Posterior vena cava (tissue), 2 donors: ENCODE measurements at places on chromosomes 4 and X. TPM values are rescaled to one million over a fixed set of nuclear protein-coding genes. Genes with fewer than 3 reads are reported as not detected.

SPANXA2 gene
- total RNA-seq, result not detected

SPATA18 gene
- total RNA-seq, result 5.8 TPM

UTP14A gene
- total RNA-seq, result 14.3 TPM

GLRA2 gene
- total RNA-seq, result not detected

CT45A10 gene
- not detected for total RNA-seq

GAGE12J gene
- not detected for total RNA-seq

GLRA3 gene
- total RNA-seq, result not detected

HS6ST2 gene
- total RNA-seq, result 0.43 TPM

CT45A5 gene
- not detected for total RNA-seq

BMPR1B gene
- 8.9 TPM for total RNA-seq

GAGE12H gene
- total RNA-seq, result not detected

LDOC1 gene
- total RNA-seq, result 36.7 TPM

TLR2 gene
- total RNA-seq, result 38.5 TPM

KLKB1 gene
- 0.57 TPM for total RNA-seq

INTS12 gene
- total RNA-seq, result 20.4 TPM

RAB41 gene
- total RNA-seq, result not detected

CSN1S1 gene
- not detected for total RNA-seq

CHRDL1 gene
- 107 TPM for total RNA-seq

GAGE12F gene
- not detected for total RNA-seq

ETDB gene
- total RNA-seq, result not detected

LARP7 gene
- total RNA-seq, result 42.3 TPM

PRKG2 gene
- total RNA-seq, result 2.2 TPM

MPP1 gene
- 36.8 TPM for total RNA-seq

CCNA2 gene
- total RNA-seq, result 0.52 TPM

ANKRD50 gene
- 32.0 TPM for total RNA-seq

USP17L15 gene
- 0.14 TPM for total RNA-seq

JAKMIP1 gene
- total RNA-seq, result 0.14 TPM

PRPS2 gene
- 15.2 TPM for total RNA-seq

SFRP2 gene
- 313 TPM for total RNA-seq

GC gene
- total RNA-seq, result not detected

SPACA5 gene
- not detected for total RNA-seq

MSANTD1 gene
- total RNA-seq, result 0.71 TPM

LRCH2 gene
- 6.1 TPM for total RNA-seq

SYNPO2 gene
- 1,079 TPM for total RNA-seq
